ENCODE measurements at places on chromosomes 4 and X. TPM values are rescaled to one million over a fixed set of nuclear protein-coding genes. Genes with fewer than 3 reads are reported as not detected.

Gene NUDT10
- 14.6 TPM for total RNA-seq

GRCh38 chr4:76802236-76803021 lies 95.5 kb downstream of the SOWAHB start:
- DNase-seq = no peak

DNA sequence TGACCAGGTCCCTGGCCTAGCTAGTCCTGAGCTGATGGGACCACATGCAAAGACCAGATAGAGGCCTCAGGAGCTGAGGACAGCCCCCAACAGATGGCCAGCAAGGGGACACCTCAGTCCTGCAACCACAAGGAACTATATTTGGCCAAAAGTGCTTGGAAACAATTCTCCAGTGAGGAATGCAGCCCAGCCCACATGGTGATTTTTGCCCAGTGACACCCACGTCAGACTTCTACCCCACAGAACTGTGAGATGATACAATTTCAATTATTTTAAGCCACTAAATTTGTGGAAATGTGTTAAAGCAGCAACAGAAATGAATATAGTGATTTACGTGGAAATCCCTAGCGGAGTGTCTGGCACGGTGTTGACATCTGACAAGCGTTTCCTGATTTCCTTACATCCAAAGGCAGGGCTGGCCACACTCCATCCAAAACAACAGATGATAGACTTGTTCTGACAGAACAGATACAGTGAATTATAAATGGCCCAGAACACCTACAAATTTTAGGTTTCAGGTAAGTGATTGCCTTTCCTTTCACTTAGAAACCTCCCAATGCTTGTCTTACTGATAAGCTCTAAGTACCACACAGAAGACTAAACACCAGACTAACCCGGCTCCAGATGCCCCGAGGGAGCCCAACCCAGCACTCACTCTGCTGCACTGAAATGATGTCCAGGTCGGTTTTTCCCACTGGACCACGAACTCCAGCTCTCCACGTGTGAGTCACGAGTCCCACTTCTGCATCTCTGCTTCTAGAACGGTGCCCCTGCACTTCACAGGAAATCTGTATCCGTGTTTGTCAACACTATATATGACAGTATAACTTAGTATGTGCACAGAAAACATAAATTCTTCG lies 5.8 kb downstream of the AFAP1 start:
- DNase-seq = no peak

GRCh38 chr4:78938474-78938867 lies 767 bp downstream of the PAQR3 start:
- no peak for DNase-seq

- no peak for DNase-seq
Measured at GRCh38 chr4:11179796-11180195, 248.9 kb downstream of the HS3ST1 start.

DNA sequence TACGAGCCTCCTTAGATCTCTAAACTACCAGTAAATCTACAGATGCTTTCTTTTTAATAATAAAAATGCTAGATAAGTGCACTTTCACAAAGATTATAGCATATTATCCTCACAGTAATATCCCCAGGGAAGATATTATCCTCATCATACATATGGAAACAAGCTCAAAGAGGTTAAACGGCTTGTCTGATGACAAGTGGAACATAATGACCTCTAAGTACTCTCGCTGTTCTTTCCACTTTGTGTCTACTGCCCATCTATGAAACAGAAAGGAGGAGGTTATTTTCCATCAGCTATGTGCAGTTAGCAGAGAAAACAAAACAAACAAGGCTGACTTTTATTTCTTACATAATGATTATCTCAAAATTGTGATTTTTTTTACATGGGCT lies 42.8 kb upstream of the PRDM8 start:
- no peak for DNase-seq
